Breast epithelium (tissue), 4 donors: ENCODE measurements at places on chromosomes 6 and 20.

GRCh38 chr6:144319211-144319610, 34.1 kb downstream of the UTRN start:
- no peak for DNase-seq

DNA sequence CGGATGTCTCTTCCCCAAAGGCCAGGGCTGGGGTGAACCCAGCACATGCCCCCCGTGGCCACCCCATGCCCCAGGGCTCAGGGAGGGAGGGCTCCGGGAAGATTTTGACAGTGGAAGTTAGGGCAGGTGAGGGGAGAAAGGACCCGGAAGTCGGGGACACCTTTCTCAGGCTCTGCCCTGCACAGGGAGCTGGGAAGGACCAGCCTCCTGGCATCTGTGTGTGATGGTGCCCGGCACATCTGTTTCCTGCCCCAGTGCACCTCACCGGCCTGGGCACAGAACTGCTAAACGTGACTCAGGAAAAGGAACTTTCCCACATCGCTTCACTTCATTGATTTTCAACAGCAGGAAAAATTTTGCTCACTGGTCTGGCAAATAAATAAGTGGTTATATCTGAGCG, 141.1 kb upstream of the AFDN start:
- no peak for DNase-seq

DNA sequence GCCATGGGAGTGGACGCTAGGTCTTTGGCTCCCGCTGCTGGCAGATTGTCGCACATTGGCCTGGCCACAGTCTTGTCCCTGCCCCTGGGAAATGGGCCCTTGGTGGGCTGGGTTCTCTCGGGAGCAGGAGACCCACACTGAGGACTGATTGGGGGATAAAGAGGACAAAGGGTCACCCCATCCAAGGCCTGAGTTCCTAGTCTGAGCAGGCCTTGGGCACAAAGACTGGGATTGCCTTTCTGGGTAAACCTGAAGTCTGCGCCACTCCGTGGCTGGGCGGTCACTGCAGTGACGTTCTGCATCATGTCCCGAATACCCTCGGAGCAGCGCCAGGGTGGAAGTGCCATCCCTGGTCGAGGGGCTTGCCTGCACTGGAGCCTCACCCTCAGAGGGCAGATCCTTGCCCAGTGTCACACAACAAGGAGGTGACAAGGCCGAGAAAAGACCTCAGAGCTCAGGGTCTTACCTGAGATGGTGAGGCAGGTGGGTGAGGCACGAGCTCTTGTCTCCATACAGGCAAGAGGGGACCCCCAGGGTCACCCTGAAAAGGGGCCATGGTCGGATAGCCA, 36.1 kb upstream of the ZBP1 start:
- DNase-seq = peak; percentile 48

DNA sequence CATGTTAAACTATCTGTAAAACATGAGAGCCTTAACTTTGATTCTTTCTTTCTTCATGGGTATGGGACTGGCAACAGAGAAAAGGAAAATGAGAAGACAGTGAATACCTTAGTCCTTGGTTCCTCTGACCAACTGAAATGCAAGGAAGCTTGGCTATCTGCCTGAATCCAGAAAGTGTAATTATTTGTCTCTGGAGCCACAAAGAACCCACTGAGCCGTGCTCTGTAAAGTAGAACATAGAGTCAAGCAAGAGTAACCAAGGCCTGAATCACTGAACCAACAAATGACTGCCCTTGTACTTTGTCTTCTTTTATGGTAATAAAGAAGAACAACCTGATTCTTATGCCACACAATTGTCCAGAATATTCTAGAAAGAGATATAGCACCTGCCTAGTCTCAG, 27.6 kb downstream of the PKHD1 start:
- no peak for DNase-seq

- DNase-seq = no peak
Observed at GRCh38 chr20:14245368-14245970, 91.9 kb downstream of the FLRT3 start.
